ENCODE measurements at places on chromosomes 3 and 15.

GRCh38 chr15:35871812-35872211, 325.8 kb upstream of the DPH6 start:
- no peak for DNase-seq

DNA sequence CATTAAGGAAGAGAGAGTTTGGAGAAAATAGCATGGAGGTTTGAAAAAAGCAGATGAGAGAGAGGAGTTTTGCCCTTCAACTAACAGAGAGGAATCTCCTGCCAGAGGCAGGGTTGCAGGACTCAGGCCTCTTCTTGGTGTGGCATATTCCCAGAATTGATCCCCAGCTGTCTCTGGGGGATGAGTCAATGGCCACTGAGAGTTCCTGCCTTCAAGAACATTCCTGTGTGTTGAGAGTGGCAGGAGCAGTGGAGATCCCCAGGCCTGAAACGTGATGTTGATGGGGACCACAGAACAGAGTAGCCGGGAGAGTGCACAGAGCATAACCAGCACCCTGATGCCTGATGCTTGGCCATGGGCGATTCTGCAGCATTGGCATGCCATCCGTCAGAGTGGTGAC, 348.4 kb upstream of the THBS1 start:
- DNase-seq, result no peak

DNA sequence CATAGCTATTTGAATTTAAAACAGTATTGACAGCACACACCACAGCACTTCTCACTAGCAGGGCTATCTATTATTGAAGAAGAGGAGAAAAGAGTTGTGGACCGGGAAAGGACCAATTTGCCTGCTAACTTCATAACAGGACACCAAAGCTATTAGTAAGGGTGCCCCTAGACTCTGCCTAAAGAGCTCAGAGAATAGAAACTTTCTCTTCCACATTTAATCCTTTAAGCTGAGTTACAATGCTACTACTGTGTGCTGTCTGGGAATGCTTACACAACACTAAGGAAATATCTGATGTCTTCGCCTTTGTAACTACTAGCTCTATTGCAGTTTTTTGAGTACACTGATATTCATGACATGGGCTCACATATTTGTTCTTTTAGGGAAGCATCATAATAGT, 13.5 kb upstream of the AADAC start:
- no peak for DNase-seq

DNA sequence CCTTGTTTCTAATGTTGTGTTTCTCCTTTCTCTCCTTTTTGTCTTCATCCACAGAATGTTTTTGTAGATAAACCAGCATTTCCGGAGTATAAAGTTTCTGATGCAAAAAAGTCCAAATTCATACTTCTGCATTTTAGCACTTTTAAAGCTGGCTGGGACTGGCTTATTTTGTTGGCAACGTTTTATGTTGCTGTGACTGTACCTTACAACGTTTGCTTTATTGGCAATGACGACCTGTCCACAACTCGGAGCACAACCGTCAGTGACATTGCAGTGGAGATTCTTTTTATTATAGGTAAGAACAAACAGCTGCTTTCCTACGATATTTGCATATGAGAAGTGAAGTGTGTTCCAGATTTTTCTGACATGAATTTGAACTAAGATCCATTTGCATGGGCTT, 199.4 kb downstream of the KCNH8 start:
- DNase-seq, result no peak

GRCh38 chr3:14433106-14433505, 30.7 kb downstream of the SLC6A6 start:
- DNase-seq, result no peak

All from CD8-positive, alpha-beta T cell (primary cell).